ENCODE measurements at places on chromosomes 3 and 15.

- DNase-seq, result no peak
Measured at GRCh38 chr15:72787526-72787925, 4.0 kb upstream of the ADPGK start.

- DNase-seq, result no peak
Measured at GRCh38 chr3:170780955-170781354, 89.0 kb downstream of the RPL22L1 start.

- DNase-seq, result peak; percentile 88
Measured at GRCh38 chr3:197023241-197023997, 6.2 kb downstream of the MELTF start.

GRCh38 chr15:42632105-42632675 lies 56.8 kb downstream of the STARD9 start:
- DNase-seq, result no peak

GRCh38 chr3:22990291-22991200 lies 212.6 kb upstream of the UBE2E2 start:
- no peak for DNase-seq

GRCh38 chr15:76150513-76150912 lies 90.7 kb downstream of the TMEM266 start:
- DNase-seq, result peak; percentile 69

GRCh38 chr3:86225461-86225860 lies 765.5 kb downstream of the VGLL3 start:
- DNase-seq, result no peak

- no peak for DNase-seq
Measured at GRCh38 chr3:157282261-157283191, 122.6 kb upstream of the CCNL1 start.

- DNase-seq, result no peak
Measured at GRCh38 chr3:9863058-9863772, 16.8 kb downstream of the CIDEC start.

GRCh38 chr3:9056581-9056980 lies 93.3 kb upstream of the RAD18 start:
- no peak for DNase-seq

DNA sequence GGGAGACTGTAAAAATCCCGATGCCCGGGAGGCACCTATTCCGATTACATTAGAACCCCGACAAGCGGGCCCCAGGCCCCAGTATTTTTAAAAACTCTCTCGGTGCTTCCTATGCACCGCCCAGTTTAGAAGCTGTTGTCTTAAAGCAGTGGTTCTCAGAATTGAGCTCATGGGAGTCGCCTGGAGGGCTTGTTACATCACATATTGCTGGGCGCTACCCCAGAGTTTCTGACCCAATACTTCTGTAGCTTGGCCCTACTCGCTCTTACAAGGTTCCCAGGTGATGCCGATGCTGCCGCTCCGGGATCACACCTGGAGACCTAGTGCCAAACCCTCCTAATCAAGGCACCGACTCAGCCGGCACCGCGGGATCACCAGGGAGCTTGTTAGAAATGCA lies 35.2 kb downstream of the CPN2 start:
- no peak for DNase-seq

- peak; percentile 35 for DNase-seq
Measured at GRCh38 chr15:68268405-68268804, 9.1 kb upstream of the FEM1B start.

GRCh38 chr3:192642651-192643050 lies 84.7 kb downstream of the FGF12 start:
- DNase-seq, result no peak

- no peak for DNase-seq
Measured at GRCh38 chr3:179603831-179604230, 607 bp downstream of the MRPL47 start.

DNA sequence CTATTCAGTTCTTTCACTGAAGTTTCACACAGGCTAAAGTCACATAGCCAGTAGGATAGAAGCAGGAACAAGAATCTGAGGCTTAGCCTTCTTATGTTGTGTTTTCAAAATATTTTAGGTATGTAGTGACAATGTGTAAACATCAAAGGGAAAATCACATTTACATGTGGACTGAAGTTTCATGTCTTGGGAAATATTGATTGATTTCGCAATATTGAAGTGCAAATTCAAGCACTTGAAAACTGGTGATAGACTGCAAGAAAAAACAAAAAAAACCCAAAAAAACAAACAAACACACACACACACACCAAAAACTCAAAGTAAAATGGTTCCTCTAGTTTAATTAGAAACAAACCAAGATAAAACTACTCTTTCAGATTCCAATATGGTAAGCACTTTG lies 773.3 kb downstream of the PDCD6IP start:
- DNase-seq, result no peak

DNA sequence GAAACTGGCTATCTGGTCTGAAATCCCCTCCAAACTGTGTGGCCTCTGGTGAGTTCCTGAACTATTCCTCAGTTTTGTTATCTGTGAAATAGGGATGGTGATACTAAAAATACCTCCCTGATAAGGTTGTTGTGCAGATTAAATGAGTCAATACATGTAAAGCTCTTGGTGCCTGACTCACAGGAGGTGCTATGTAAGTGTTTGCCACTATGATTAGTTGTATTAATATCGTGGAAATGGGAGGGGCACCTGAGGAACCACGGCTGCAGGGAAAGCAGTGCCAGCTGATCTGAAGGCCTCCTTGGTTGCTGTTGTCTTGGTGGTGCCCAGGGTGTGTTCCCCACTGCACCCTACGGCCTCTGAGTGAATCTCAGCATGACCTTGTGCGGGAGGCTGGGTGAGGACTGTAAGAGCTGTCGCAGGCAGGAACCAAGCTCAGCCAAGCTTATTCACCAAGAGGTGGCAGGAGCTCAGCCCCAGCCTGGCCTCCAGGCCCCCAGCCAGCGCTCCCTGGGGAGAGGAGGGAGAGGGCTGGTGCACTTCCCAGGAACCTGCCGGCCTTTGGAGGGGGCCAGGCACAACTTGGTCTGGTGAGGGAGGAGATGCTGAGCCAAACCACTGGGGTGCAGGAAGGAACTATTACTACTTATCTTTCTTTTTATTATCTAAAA lies 44.8 kb upstream of the CCDC174 start:
- no peak for DNase-seq

DNA sequence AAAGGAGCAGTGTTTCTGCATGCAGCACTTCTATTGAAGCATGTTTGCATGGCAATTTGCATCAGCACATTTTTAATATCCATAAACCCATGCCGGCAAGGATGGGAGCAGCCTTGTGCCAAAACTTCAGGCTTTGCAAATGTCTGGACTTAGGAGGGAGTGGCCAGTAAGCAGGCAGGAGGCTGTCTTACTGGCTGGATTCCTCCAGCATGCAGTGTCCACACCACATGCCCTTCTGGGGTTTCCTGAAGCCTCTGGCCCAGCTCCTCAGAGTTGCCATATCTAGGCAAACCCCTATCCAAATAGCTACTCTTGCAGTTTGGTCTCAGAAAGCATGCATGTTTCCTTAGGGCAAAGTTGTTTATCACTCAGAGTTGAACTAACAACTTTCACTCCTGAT lies 139.1 kb upstream of the MRPS22 start:
- no peak for DNase-seq

DNA sequence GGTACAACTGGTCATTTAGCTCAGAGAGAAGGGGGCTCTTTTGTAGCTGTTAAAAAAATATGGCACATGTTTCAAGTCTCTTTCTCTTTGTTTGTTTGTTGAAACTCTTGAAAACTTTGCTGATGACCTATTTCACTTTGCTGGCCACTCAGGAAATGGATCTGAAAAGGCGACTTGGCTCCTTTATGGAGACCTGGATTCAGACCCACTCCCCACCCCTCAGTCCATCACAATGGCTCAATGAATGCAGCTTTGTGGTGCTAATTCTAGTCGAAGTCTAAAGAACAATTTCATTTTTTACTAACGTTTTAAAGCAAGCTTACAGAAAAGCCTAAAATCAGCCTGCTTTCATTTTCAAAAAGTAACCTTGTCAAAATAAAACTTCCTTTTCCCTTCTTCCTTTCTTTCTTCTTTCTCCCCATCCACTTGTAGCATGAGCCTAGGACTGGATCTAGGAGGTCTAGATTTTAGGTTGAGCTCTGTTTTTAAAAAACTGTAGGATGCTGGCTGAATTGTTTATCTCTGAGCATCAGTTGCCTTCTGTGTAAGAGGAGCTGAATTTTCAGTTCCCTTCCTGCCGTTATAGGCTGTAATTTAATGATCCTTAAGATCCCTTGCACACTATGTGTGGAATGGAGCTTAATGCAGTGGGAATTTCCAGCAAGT lies 165.5 kb upstream of the FEZF2 start:
- no peak for DNase-seq

- DNase-seq, result peak; percentile 42
Measured at GRCh38 chr3:79203144-79203519, 564.7 kb downstream of the ROBO1 start.

DNA sequence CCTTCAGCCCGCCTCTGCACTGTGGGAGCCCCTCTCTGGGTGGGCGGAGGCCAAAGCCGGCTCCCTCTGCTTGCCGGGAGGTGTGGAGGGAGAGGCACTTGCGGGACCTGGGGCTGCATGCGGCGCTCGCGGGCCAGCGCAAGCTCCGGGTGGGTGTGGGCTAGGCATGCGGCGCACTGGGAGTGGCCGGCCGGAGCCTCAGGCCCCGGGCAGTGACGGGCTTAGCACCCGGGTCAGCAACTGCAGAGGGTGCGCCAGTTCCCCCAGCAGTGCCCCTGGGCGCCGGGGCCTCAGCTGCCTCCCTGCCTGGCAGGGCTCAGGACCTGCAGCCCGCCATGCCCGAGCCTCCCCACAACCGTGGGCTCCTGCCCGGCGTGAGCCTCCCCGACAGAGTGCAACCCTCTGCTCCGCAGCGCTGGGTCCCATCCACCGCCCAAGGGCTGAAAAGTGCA lies 98.9 kb upstream of the POU1F1 start:
- DNase-seq, result no peak

DNA sequence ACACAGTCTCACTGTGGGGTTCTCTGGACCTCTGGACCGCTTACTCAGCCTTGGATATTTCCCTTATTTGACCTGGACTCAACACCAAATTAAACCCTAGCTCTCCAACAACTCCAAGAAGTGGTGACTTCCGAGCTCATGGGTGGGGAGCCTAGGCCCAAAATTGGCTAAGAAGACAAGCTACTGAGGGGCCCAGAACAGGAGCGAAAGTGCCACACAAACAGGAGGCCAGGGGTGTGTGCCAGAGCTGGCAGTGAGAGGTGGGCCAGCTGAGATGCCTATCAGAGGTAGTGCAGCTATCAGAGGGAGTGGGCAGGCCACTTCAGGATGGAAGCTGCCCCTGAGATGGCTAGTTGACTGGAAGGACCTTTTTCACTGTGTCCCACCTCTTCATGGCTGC lies 151.1 kb upstream of the PRR20G start:
- no peak for DNase-seq

DNA sequence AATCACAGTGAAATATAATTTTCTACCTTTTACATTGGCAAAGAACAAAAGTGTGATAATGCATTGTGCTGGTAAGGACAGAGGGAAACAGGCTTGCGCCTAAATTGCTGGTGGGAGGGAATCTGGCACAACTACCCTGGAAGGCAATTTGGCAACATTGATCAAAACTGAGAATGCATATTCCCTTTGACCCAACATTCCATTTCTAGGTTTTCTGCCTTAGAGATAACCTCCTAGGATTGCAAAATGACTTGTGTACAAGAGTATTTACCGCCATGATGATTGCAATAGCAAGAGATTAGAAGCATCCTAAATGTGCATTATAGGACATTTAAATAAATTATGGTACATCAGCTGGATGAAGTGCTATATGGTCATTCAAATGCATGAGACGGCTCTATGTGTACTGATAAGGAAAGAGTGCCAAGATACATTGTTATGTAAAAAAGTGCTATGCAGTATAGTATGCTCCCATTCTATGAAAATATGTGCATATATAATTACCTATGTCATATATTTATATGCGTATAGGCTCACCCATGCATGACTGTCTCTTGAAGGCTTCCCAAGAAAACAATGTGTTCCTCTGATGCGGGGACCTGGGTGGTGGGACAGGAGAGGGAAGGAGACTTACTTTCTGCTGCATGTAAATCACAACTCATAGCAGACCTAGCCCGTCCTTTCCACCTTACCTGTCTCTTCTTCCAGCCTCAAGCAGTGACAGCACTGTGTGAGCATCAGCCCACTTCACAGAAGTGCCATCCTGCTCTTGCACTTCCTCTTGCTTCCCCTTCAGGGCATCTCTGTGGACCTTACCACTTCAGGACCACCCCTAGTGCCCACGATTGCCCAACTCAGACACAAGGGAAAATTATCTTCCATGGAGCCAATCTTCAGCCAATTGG lies 249.9 kb upstream of the TLE3 start:
- no peak for DNase-seq

DNA sequence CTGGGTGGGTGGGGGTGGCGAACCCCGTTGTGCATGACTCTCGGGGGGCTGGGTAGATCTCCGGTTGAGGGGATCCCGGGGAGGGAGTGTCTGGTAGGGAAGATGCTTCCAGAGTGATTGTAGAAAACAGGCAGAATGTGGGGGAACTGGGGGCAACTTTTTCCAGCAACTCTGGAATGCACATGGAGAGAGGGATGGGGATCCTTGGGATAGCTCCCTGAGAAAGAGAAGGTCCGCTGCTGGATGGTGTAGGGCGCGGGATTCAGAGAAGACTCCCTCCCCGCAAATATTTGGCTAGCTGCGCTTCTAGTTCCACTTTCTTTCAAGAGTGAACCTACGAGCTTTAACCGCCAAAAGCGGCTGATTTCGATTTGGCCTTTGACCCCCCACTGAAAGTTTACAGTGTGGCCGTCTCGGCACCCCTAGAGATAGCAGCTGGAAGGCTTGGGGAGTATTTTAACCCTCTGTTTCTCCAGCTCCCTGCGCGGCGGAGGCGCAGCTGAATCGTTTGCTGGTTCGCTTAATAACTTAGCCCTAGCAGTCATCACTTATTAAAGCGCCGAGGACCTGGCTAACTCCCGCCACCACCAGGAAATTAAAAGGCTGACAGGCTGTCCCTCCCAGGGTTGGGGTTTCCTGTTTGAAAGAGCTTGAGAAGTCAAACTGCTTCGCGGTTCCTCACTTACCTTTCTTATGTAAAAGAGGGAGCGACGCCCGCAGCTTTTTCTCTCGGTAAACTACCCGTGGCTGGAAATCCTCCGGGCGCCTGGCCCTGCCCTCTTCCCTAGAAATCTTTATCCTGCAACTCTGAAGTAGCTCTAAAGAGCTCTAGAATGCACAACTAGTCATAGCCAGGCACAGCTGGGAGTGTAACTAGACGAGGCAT lies 1.2 kb downstream of the PHLDB2 start:
- DNase-seq, result peak; percentile 88

All from NCI-H524 (cell line).